ENCODE measurements at places on chromosomes 16 and 17. TPM values are rescaled to one million over a fixed set of nuclear protein-coding genes. Genes with fewer than 3 reads are reported as not detected.
A peak's percentile ranks its signal among the peaks of the same experiment; 100 is the strongest.

GRCh38 chr17:57605675-57606105, 139.4 kb downstream of the CCDC182 start:
- no peak for DNase-seq

DNA sequence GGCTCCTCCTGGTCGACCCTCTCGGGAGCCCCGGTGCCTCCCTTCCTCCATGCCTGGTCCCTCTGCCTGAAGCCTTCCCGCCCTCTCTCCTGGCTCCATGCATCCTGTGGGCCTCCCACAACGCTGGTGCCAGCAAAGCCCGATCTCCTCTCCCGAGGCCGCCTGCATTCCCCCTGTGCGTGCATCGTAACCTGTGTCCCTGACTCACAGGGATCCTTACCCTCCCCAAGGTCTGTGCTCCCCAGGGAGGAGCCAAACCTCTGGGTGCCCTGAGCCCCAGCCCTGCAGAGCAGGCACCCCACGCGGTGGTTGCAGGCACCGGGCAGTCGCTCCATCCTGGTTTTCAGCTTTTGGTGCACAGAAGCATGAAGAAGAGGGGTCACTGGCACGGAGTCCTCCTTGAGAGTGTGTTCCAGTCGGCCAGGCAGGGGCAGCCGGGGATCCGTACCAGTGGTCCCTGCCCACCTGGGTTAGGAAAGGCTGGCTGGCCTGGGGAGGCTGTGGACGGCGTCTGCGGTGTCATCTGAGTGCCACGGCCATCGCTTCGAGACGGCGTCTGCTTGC, 1.8 kb upstream of the ENPP7 start:
- DNase-seq = no peak

DNA sequence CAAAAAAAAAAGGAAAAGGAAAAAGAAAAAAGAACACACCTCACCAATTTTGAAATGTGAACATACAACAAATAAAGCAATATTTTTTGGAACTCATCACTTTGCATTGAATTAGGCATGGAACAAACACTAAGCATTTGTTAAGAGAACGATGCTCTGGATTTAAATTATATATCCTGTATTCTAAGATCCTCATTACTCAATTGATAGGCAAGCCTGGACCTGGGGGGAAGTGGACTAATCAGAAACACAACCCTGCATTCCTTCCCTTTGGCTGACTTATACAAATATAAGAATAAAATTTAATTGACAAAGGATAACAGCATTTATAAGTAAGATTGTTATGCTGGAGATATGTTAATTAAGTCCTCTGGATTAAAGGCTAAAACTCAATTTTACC, 2.2 kb downstream of the GJC1 start:
- no peak for DNase-seq

DNA sequence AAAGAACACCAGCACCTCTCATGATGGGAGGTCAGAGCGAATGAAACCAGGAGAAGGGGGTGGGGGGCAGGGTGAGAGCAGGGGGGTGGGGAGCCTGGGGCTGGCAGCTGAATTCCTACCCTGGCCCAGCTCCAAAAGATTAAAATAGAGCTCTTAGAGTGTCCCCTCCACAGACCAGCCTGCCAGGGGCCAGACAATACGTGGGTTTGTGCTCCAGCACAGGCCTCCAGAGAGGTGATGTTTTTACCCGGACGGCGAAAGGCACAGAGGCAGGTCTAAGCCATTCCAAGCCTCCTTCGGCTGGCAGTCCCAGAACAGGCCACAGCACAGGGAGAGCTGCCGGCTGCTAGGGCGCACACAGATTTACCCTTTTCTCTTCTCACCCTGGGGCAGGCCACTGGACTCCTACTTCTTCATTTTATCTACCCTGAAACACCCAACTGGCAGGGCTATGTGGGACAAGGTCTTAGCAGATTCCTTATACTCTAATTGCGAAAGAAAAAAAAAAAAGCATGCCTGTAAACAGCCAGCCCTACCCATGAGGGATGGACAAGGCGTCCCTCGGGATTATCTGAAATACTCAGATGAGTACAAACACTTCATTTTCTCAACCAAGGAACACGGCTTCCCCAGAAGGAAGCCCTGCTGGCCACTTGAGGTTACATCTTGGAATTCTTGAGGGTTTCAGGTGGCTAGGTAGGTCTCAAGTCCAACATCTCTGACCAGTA, 71.9 kb upstream of the NOG start:
- no peak for DNase-seq

DNA sequence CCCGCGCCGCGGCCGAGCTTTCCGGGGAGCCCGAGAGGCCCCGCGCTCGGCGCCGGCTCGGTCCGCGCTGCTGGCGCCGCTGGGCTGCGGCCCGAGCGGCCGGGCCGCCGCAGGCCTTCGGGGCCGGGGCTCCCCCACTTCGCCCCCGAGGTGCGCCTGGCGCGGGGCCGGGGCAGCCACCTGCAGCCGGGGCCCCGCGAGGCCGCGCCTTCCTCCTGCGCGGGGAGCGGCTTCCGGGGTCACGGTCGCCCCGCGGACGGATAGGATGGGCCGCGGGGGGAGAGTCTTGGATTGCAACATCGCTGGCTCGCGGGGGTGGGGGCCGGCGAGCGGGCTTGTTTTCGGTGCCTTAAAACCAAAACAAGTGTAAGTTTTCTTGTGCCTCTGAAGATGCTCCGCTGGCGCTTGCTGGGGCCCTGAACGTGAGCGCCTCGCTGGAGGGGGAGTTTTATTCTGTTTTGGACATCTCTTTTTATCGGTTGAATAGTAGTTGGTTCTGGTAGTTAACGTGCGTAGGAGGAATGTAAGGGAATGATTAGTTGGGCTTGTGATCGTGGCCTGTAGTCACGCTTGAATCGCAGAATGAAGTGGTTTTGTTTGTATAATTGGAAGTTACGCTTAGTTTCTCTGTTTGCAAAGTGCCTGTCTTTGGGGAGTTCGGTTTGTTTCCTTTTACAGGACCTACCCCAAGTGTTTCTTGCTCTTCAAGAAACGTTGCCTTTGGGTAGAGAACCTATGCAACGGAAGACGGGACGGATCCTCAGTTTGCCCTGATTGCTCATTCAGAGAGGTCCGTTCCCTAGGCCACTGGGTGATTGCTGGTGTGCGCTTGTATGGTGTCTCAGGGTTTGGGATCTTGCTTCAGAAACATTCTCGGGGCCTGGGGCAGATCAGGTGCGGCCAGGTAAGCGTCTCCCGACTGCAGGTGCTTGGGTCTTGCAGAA, 724 bp downstream of the UBE2I start:
- DNase-seq = no peak

GRCh38 chr17:43608313-43608712, 53.4 kb downstream of the MEOX1 start:
- DNase-seq = no peak

GRCh38 chr17:40548982-40549685, 16.1 kb downstream of the CCR7 start:
- DNase-seq = peak; percentile 68

- DNase-seq = no peak
These were observed 29.6 kb downstream of the NPTX1 start for GRCh38 chr17:80446645-80447405.

GRCh38 chr17:56083475-56083874, 69.8 kb upstream of the ANKFN1 start:
- no peak for DNase-seq

GRCh38 chr17:7179317-7180254, at the start of gene ASGR1:
TSS of gene ASGR1 (minus strand) at chr17:7179370. CDS start at chr17:7178563, 807 bp downstream.
- DNase-seq = no peak

GRCh38 chr16:69113216-69113615, 7.8 kb downstream of the HAS3 start:
- no peak for DNase-seq

GRCh38 chr16:19746561-19746960, 28.5 kb downstream of the IQCK start:
- no peak for DNase-seq

DNA sequence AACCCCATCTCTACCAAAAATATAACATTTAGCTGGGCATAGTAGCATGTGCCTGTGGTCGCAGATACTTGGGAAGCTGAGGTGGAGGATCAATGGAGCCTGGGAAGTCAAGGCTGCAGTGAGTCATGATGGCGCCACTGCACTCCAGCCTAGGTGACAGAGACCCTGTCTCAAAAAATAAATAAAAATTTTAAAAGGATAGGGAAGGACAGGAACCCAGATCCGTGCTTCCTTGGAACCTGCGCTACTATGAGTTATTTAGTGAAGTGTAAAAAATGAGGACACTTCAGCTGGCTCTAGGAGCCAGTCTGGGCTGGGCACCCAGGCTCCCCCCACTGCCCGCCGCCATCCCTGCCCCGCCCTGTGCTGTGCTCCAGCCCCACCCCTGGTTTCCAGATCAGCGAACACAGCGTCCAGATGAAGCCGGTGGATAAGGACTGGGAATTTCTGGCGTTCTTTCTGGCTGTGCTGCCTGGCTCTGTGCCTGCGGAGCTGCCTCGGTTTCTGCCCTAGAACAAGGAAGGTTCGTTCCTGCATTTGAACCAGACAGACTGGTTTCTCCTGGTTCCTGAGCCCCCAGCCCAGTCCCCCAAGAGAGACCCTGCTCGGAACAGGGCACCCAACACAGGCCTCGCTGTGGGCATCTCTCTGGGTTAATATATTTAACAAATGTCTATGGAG, 18.5 kb downstream of the PLLP start:
- no peak for DNase-seq

The NOD2 gene
- not detected for total RNA-seq

The UTS2R gene
- not detected for total RNA-seq

The TSPOAP1 gene
- 0.86 TPM for total RNA-seq

The CD300H gene
- total RNA-seq = not detected
